ENCODE measurements at places on chromosomes 6 and 20. TPM values are rescaled to one million over a fixed set of nuclear protein-coding genes. Genes with fewer than 3 reads are reported as not detected.

The CD24 gene
- 0.99 TPM for total RNA-seq

- no peak for DNase-seq
Measured at GRCh38 chr20:58811334-58811733, 39.4 kb downstream of the GNAS-AS1 start.

- no peak for DNase-seq
Measured at GRCh38 chr6:71459162-71459561, 170.6 kb downstream of the OGFRL1 start.

DNA sequence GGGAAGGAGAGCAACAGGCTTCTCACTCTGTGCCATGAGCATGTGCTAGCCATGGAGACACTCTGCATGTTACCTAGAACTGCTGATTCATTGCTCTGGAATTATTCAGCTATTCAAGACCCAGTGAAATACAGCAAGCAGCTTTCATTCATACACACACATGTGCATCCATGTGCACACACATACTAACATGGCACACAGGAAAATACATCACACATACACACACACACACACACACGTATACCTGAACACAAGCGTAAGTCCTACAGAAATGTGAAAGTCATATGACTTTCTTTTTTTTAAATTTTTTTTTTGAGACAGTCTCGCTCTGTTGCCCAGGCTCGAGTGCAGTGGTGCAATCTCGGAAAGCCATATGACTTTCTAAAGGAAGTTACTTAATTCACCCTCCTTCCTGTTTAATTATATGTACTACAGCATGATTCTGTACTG, 108.2 kb upstream of the NFATC2 start:
- DNase-seq: no peak

- no peak for DNase-seq
Measured at GRCh38 chr6:167733740-167734661, 92.7 kb upstream of the AFDN start.

DNA sequence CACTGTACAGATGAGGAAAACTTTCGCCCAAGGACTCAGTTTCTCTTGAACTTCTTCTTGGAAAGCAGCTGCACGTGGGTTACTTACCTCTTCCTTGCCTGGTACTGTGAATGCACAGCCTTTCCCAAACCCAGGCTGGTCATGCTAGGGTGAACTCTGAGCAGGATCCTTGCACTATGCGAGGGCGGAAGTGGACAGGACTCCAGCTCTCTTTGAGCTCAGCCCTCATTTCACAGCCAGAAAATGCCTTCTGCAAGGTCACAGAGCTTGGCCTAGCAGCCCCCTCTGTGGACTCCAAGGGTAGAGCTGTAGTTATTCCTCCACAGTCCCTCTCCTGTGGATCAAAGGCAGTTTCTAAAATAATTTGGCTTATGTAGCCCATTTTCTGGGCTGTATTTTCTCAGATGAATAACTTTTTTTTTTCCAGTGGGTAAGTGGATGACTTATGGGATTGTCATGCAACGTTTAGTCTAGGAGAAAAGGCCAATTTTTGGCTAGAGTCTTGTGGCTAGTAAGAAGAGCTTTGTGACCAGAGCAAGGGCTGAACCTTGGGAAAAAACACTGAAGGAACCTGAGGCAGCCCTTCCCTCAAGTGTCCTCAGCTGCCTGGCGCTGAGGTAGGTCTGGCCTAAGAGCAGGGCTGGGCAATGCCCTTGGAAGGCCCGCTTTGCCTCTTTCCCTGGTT, 172.7 kb downstream of the SCP2D1 start:
- no peak for DNase-seq

The LY6G6D gene
- not detected for total RNA-seq

GRCh38 chr6:16305246-16305725, 66.9 kb downstream of the GMPR start:
- no peak for DNase-seq

DNA sequence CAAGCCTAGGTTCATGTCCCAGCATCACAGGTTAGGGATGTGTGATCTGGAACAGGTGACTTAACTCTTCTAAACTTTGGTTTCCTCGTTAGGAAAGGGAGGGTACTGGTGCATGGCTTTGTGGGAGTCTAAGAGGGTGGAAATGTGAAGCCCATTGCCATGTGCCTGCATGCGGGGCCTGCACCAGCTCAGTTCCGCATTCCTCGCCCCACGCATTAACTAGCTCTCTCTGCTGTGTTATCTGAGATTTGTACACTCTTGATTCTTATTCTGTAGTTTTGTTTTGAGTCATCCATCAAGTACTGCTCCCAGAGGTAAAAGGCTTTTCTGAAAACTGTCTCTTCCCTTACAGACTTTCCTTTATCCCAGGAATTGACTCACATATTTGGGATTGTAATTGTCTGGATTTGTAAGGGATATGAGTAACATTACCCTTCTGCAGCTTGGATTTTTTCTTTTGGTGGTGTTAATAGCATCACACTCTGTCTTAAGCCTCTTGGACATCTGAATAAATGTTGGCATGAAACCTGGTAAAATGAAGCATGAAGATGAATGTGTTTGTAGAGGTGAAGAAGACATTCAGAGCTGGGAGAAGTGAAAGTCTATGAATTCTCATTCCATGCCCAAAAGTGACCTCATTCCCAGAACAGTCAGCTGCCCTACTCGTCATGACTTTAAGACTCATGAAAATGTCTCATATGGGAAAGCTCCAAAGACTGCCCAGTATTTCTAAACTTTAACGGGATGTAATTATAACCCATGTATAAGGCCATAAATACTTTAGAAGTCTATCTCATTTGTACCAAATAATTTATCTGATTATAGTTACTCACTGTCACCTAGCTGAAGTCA, 357.3 kb downstream of the FOXA2 start:
- no peak for DNase-seq

DNA sequence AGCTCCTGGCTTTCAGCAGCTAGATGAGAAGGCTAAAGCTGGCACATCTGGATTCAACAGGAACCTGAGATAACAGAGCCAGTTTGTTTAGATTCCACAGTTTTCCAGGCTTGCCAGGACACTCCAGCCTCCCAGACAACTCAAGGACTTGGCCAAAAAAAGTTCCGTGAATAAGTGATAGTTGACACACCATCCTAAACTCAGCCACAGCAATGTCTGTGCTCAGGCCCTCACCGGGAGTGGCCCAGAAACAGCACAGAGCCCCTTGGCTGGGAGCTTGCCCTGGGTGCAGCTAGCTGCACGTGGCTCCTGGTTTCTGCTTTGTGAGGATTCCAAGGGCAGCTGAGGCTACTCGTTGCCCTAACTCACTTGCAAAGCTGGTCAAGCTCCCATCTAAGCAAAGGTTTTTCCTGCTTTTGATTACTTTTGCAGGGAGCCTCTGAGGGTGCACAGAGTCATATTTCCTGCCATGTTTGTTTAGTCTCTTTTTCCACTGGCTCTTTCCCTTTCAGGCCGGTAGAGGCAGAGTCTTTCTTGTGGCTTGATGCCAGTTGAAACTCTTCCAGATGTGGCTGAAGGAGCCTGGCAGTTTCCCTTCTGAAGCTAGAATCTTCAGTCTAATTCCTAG, 118.3 kb upstream of the ECI2 start:
- no peak for DNase-seq

- no peak for DNase-seq
Measured at GRCh38 chr6:88386167-88386566, 220.0 kb upstream of the CNR1 start.

The HSPA1A gene
- 341 TPM for total RNA-seq

- no peak for DNase-seq
Measured at GRCh38 chr6:107439406-107439805, 20.0 kb downstream of the PDSS2 start.

The FBXO30 gene
- total RNA-seq: 14.4 TPM

The VSX1 gene
- total RNA-seq: not detected

The TSPO2 gene
- total RNA-seq: not detected

Measured in left ventricle myocardium superior (tissue), 1 donor.